Islet precursor cell (in vitro differentiated cells): ENCODE measurements at places on chromosomes 6 and 20.

- DNase-seq: peak; percentile 70
Observed at GRCh38 chr6:32148289-32149091, 3.2 kb downstream of the PRRT1 start.

- no peak for DNase-seq
Observed at GRCh38 chr6:157453131-157453530, 72.1 kb downstream of the ZDHHC14 start.

DNA sequence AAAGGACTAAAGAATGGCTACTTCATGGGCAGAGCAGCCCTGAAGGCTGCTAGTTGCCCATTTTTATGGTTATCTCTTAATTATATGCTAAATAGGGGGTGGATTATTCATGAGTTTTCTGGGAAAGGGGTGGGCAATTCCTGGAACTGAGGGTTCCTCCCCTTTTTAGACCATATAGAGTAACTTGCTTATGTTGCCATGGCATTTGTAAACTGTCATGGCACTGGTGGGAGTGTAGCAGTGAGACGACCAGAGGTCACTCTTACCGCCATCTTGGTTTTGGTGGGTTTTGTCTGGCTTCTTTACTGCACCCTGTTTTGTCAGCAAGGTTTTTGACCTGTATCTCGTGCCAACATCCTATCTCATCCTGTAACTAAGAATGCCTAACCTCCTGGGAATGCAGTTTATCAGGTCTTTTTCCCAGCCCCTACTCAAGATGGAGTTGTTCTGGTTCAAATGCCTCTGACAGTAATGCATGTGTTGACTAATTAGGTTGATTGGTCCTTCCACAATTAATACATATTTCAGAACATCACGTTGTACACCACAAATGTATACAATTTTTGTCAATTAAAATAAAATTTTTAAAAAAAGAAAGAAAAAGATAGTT lies 139.5 kb downstream of the PDE7B start:
- no peak for DNase-seq

DNA sequence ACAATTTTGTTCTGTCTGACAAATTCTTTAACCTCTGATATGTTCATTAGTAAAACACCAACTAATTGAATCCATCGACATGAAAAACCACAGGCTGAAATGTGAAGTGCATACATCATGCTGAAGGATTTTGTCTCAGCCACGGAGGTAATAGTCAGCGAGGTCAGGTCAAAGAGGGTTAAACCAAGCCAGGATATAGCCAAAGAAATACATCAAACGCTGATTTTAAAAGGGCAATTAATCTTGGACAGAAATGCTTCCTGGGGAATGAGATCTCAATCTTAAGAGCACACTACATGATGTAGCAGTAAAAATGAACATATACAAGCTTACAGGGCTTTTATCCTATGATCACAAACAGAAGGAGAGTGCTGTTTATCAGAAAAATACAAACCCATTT lies 106.7 kb downstream of the PRDM1 start:
- no peak for DNase-seq

- no peak for DNase-seq
Observed at GRCh38 chr6:40986364-40986763, 52.7 kb downstream of the UNC5CL start.

- no peak for DNase-seq
Observed at GRCh38 chr6:80022803-80023202, 18.4 kb downstream of the TTK start.

DNA sequence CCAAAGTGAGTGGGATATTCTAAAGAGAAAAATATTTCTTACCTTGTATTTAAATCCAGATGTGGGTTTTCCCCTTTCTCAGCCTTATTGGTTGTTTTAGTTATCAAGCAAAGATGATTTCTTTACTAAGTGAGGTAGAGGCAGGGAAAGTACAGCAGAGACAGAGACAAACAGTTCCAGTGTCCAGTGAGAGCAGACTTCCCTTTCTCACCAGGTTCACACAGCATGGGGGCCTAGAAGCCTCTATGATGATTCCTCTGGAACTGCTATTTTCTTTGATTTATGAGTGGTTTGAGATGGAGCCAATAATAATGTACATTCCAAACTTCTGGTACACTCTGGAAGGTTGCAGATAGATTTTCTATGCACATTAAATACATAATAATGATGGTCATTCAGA lies 234.0 kb upstream of the MARCKS start:
- DNase-seq: no peak

- DNase-seq: peak; percentile 91
Observed at GRCh38 chr6:40183902-40184301, 249.6 kb upstream of the MOCS1 start.
